ENCODE measurements at places on chromosomes 5 and 9. TPM values are rescaled to one million over a fixed set of nuclear protein-coding genes. Genes with fewer than 3 reads are reported as not detected.

DNA sequence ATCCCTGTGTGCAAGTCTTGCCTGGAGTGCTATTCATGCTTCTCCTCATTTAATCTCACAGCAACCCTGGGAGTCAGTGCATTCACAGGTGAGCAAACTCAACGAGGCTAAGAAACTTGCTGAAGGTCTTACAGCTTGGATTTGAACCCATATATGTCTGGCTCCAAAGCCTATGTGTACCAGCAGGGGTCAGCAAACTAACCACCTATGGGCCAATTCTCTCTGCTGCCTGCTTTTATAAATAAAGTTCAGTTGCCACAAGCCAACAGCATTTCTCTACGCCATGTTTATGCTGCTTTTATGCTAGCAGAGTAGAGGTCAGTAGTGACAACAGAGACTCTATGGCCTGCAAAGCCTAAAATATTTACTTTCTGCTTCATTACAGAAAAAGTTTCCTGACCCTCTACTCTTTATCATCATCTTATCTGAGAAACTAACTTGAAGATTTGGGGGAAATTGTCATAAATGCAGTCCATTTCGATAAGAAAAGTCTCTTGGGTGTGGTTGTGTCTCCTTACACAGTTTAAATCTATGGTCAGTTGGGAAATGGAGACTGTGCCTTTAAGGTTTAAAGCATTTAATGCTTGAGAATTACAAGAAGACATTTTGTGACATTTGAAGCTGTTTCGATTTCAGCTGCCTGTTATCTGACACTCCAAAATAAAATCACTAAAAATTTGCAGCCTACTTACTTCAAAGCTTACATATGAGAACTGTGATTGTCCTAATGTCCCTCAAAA is 137.7 kb downstream of the PRELID2 start:
- peak; percentile 49 for DNase-seq

DNA sequence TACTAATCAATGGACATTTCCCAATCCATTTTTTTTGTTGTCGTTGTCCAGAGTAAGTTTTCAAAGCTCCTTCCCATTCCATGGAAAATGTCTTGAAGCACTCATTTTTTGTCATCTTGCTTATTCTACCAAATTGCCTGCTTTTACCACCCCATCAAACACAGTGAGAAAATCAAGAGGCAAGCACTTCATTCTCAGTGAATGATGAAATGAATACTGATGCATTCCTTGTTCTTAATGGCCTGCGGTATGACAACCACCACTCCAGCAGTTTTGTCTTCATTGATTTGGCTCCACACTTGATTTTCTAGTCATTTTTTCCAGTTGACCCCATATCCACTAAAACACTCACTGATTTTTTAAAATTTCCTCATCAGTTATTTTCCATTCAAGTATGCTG is 193.5 kb upstream of the ANKH start:
- DNase-seq = no peak

The KCTD16 gene
- total RNA-seq = 1.4 TPM

The PDZD2 gene
- total RNA-seq = not detected

The LCN10 gene
- not detected for total RNA-seq

The CREB3 gene
- total RNA-seq = 105 TPM

DNA sequence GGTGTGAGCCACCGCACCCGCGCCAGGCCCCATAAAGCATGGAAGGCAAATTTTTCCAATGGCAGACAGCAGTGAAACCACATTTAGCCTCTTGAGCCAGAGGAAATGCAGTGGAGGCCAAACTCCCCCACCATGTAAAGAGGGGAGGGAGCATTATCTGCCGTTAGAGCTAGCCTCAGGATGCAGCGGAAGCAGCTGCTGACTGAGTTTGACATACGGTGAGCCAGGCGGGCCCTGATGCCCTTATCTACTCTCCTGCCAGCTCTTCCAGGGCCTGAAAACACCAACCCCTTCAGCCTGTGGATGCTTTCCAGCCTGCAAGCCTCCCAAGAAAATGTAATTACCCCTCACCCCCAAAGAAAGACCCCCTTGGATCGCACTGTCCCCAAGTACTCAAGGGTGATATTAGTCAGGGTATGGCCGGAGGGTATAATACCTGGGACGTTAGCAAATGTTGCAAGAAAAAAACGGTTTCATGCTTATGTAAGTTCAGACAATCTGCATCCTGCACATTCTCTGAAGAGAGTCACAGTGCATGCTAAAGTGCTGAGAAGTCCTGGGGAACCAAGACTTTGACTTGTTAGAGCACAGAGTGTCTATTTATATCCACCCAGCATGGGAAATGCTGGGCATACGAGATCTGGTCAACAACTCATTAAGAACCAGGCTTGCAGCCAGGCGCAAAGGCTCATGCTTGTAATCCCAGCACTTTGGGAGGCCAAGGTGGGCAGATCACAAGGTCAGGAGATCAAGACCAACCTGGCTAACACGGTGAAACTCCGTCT is 11.3 kb upstream of the GGTA1 start:
- DNase-seq = peak; percentile 29

The PCDHGA5 gene
- total RNA-seq = 2.0 TPM
